ENCODE measurements at places on chromosomes 3 and 15. TPM values are rescaled to one million over a fixed set of nuclear protein-coding genes. Genes with fewer than 3 reads are reported as not detected.
A peak's percentile ranks its signal among the peaks of the same experiment; 100 is the strongest.

DNA sequence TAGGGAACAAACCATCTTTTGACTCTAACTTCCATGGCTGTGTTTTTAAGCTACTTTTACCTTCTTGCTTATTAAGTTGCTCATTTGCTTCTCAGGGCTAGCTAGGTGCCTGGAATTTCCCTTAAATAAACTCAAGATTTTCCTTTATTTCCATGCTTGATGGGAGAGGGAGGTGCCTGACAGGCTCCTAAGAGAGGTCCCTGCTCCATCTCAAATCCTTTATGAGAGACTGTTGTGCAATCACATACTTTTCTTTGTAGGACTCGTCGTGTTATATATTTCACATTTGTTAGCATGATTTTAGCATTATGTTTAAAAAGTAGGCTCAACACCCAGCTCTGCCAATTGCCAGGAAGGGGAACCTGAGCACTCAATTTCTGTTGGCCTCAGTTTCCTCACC lies 95.7 kb downstream of the SAMMSON start:
- no peak for DNase-seq

DNA sequence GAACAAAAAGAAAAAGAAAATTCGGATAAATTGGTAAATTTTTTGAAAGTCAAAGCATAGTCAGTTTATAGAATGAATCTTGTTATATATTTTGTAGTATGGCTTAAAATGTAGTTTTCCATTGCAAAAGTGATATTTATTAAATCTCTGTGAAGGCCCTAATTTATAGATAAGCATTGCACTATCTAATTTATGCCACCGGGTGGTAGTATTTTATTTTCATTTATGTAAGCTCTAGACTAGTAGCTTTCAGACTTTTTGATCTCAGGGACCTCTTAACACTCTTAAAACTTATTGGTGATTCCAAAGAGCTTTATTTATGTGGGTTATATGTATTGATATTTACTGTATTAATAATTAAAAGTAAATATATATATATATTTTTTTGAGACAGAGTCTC lies 133.9 kb upstream of the LRRFIP2 start:
- DNase-seq: no peak

DNA sequence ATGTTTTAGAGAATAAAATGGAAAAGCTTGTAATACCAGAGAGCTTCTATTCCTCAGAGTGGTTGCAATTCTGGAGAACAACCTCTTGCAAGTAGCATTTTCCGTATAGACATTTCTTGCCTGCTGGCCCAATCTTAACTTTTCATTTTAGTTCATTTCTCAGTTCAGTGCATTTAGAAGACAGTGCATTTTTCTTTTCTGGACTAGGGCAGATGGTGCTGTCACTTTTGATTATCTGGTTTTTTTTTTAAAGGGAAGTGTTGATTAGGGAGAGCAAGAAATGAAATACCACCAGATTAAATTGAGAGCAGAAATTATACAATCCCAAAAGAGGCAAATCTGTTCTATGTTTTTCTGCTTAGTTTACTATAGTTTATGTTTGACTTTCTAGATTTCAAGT lies 172.7 kb downstream of the GHSR start:
- DNase-seq: no peak

GRCh38 chr3:184568924-184569829 lies 7.6 kb downstream of the EPHB3 start:
- peak; percentile 92 for DNase-seq

GRCh38 chr15:89197503-89197971 lies 23.8 kb downstream of the RLBP1 start:
- DNase-seq: peak; percentile 78

GRCh38 chr15:89423981-89424380 lies 72.4 kb downstream of the RHCG start:
- no peak for DNase-seq

DNA sequence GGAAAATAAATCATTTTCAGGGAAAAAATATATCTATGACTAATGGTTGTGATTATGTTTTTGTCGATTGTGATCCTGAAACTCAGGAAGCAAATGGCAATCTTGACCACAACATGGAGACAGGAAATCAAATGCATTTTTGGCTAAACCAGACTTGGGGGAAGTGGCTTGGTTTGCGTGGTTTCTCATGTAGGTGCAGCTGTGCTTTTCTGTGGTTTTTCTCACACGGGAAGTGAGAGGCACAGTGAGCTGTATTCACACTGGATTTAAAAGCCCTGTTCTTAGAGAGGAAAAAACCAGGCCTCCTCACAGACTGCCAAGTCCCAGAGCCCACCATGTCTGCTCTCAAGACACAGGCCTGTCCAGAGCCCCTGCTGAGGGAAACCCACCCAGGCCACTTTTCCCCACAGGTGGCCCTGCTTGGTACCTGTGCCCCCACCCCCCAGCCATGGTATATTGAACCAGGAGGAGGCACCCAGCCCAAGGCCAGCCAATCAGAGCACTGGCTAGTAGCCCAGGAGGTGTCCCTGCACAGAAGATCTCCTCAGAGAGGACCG lies 46.1 kb downstream of the BTD start:
- no peak for DNase-seq

The PLAAT1 gene
- total RNA-seq: 0.98 TPM

- DNase-seq: no peak
Observed at GRCh38 chr3:49533786-49534519, 20.3 kb upstream of the BSN start.
